ENCODE measurements at places on chromosomes 13 and 19. TPM values are rescaled to one million over a fixed set of nuclear protein-coding genes. Genes with fewer than 3 reads are reported as not detected.
A peak's percentile ranks its signal among the peaks of the same experiment; 100 is the strongest.

The ZNF627 gene
- 4.6 TPM for total RNA-seq

GRCh38 chr13:51283371-51283770, 56.1 kb upstream of the SERPINE3 start:
- ATAC-seq = peak; percentile 35

The DPP9 gene
- total RNA-seq = 90.9 TPM

- peak; percentile 27 for ATAC-seq
Measured at GRCh38 chr19:13840305-13841085, 36.4 kb upstream of the NANOS3 start.

- ATAC-seq = no peak
Measured at GRCh38 chr13:27541386-27541785, 78.9 kb downstream of the LNX2 start.

The ANGPTL8 gene
- total RNA-seq = not detected

The GPI gene
- total RNA-seq = 862 TPM

GRCh38 chr19:32669310-32669709, 5.7 kb downstream of the ANKRD27 start:
- ATAC-seq = no peak

- ATAC-seq = peak; percentile 98
Measured at GRCh38 chr19:29694669-29695627, 20.1 kb downstream of the C19orf12 start.

DNA sequence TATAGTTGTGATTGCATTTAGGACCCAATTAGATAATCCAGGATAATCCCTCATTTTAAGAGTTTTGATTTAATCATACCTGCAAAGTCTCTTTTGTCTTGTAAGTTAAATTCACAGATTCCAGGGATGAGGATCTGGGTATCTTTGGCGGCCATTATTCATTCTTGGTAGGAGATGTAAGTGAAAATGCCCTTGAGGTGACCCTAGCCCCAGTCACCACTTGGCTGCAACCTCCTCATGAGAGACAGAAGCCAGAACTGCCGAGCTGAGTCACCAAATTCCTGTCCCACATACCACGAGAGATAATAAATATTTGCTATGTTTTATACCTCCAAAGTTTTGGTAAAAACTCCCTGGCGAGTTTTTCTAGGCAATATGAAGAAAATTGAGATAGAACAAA, 389.4 kb downstream of the RFC3 start:
- ATAC-seq = no peak

DNA sequence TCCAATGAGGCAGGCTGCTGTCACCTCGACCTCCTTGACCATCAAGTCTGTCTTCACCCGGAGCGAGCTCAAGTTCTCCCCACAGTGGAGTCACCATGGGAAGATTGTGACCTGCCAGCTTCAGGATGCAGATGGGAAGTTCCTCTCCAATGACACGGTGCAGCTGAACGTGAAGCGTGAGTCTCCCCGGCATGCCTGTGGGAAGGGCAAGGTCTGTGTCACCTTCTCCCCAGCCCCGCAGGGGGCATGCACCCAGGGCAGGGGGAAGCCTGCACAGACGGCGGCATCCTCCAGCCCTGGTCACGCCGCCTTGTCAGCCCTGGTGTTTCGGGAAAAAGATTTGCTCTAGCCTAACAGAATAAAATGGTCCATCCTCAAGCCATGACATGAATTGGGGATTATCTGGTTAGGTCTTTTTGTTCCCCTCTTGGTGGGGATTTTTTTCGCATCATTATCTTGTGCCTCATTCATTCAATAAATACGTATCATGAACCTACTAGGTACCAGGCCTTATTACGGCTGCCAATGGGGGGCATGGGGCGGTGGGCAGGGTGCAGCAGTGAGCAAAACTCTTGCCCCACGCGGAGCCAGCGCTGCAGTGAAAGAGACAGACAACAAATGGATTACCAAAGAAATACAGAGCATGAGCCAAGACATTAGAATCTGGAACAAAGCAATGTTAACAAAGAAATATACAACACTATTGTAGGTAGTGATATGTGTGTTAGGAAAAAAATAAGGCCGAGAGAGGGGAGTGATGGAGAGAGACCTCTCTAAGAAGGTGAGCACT, 7.4 kb downstream of the CD22 start:
- ATAC-seq = no peak

DNA sequence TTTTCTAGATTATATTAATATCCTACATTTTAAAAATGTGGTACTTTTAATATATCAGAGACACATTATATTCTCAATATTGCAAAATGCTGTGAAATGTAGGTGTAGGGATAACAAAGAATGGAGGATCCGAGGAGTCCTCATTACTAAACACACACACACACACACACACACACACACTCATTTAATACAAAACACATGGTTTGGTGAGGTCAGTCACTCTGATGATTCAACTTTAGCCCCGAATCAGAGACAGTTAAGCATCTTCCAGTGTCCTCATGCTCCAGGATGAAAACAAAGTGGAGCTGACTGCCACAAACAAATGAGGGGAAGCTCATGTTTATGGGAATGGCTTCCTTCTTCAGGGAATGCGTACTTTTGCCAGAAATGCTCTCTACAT, 147.5 kb downstream of the CYSLTR2 start:
- ATAC-seq = no peak

- ATAC-seq = no peak
Measured at GRCh38 chr19:41369769-41370168, 5.8 kb upstream of the B9D2 start.

The CAMSAP3 gene
- 0.37 TPM for total RNA-seq

The RPS15 gene
- 1,688 TPM for total RNA-seq

GRCh38 chr19:12840091-12841079, 2.1 kb downstream of the MAST1 start:
- ATAC-seq = peak; percentile 40

DNA sequence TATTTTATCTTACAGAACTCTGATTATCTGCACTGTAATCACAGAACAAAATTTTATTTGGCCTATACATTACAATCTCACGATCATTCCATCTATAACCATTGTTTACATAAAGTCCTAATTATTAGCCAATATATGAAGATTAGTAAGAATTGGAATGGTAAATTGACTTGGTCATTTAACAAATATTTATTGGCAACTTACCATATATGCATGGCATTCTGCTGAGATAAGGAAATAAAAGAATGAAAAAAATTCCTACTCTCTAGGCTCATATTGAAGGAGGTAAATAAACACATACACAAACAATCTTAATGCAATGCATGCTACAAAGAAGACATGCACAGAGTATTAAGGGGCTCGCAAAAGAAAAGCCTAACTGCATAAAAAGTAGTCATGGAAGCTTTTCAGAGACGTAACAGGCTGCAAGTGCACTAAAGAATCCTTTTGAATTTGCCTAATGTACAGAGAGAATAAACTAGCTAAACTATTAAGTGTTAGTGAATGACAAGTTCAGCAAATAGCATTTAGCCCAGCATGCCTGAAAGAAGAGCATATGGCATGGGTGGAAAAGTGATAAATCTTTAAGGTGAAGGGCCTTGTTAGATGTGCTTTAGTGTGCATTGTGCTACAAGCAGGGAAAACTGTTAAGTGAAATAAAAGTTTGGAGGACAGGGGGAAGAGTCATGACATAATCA, 1131.1 kb downstream of the PCDH9 start:
- no peak for ATAC-seq

DNA sequence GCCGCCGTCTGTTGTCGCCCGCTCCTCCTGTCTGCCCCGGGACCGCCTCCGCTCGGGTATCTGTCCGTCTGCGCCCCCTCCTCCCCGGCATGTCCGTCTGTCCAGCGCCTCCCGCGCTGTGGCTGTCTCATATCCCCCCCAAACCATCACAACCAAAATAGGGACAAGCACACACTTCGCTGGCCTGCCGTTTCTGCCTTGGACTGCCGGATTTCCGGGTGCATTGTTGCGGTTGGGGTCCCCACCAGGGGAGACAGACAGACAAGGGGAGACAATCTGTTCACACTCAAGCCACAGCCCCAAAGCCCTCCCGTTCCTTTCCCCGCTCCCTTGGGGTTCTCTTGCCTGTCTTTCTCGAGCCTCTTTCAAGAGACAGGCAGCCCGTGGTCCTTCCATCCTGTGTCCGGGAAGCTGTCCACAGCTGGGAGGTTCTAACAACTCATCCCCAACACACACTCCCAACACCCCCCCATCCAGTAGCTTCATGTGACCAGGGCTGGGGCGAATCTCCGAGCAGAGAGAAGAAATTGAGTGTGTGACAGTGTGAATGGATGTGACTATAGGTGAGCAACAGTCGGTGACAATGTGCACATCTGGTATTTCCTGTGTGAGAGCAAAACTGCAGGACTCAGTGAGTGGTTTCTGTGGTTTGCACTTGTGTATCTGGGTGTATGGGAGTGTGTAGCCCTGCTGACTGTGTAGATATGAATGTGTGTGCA, 16.5 kb upstream of the FOSB start:
- peak; percentile 65 for ATAC-seq

- ATAC-seq = no peak
Measured at GRCh38 chr13:106349080-106349931, 186.2 kb downstream of the EFNB2 start.

DNA sequence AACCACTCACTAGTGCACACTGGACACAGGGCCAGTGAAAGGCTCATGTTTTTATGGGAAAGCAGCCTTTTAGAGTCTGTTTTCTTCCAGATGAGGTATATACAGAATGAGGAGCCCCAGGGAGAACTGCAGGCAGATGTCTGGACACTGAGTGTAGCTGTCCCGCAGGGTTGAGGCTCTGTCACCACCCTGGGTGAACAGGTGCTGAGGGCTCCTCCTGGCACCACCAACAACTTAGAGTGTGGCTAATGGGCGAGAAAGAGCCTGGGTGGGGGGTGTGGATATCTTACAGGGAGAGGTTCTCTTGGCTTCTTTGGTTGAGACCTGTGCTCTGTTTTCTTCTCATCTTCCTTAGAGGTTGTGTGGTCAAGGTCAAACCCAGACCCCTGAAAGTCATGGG, 202.1 kb upstream of the GPR12 start:
- ATAC-seq = no peak

DNA sequence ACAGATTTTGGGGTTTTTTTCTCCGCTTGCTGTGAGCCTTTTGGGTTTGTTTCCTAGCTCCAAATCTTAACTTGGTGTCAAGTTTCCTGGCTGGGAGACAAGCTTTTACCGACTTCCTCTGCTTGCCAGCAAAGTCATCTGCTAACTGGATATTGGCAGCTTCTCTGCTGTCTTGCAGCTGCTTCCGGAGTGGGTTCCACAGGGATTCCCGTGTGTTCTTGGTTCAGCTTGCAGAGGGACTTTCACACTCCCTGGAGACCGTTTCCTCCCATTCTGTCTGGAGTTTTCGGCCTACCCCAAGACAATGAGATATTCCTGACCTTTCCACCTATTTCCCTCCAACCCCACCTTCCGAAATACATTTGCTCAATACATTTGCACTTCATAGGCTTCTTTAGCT, 2.2 kb upstream of the COLGALT1 start:
- ATAC-seq = no peak

- no peak for ATAC-seq
Measured at GRCh38 chr13:83007226-83007625, 875.0 kb downstream of the SLITRK1 start.

The PSG7 gene
- total RNA-seq = not detected

DNA sequence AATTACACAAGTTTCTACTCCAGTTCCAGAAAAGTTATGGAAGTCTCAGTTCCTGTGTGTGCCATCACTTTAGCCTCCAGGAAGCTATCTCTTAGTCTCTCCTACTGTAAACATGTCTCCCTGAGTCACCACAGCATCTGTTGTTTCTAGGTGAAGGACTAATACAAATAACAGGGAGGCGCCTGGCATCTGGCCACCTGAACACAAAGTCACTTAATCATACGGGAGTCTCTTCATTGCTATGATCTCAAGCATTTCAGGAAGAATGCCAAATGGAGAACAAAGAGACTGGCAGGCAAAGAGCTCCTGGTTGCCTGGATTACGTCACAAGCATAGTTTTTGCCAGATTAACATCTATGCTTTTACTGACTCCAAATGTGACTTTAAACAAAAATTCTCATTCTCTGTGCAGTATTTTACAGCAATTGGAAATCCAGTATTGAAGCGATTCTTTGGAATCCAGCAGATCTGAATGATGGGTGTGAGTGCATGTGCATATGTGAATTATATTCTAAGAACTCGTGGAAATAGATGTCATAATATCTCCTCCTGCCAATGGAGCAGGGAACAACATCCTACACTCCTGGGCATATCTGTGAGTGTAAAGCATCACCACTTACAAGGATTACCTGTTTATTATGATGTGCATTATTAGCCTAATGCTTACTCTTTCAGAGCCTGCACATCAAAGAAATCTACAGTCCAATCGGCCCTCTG, 572.8 kb downstream of the PCDH9 start:
- ATAC-seq = no peak

DNA sequence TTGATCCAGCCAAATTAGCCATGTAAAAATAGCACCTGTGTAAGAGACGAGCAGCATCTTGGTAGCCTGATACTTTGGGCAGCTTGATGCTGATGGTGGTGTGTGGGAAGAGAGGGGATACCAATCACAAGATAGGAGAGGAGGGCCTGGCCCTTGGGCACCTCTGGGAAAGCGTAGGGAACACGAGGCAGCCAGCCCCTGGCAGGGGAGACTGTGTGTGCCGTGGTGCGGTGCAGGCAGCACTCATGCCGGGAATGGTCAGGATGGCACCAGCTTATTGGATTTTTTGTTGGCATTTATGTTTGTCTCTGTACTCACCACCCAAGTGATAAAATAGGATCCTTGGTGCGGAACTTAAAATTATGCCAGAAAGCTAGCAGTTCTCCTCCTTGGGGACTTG, 10.2 kb downstream of the SIGLEC8 start:
- no peak for ATAC-seq

DNA sequence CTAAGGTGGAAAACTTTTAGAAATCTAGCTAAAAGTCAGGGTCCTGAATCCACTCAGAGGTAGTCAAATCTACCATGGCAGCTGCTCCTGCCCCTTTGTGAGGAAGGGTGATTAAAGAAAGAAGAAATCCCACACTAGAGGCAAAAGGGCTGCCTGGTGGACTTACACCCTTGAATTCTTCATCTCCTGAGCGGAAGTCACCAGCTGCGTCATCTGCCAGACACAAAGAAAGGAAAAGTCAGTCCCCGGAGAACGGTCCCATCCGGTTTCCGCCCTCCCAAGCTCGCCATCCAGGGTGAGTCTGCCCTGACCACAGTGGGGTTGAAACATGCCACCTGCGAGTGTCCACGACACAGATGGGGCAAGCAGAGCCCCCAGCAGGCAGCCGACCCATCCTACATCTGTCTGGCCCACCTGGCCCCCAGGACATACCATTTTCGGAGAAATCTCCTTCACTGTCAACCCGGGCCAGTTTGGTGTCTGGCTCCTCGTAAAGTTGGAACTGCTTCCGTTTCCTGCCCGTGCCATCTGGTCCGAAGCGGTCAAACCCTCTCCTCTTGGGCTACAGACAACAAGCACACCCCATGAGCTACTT, 7.7 kb downstream of the AKAP8 start:
- ATAC-seq = no peak

GRCh38 chr19:31255174-31255799, 93.9 kb downstream of the TSHZ3 start:
- no peak for ATAC-seq
